Activated naive CD8-positive, alpha-beta T cell treated with anti-CD3 and anti-CD28 coated beads, Interleukin-2, amount 50 U/mL, for 16 hours (primary cell): ENCODE measurements at places on chromosomes 4 and X.

DNA sequence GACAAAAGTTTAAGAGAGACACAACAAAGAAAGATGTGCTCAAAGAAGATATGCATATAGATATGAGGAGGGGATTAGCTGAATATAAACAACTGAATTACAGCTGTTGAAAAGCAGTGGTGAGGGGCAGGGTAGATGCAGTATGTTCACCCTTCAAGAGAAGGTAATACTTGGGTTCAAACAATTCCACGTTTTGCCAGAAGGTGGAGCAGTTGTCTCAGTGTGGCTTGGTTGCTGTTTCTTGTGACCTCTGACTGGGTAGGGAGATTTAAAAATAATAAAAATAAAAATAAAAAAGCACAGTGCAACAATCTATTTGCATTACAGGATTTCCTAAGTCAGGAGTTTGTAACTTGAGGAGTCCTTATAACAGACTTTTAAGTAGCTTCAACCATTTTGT is 23.3 kb downstream of the PHOX2B start:
- DNase-seq = no peak

GRCh38 chr4:8558080-8558960 is 21.9 kb upstream of the GPR78 start:
- DNase-seq = no peak

- DNase-seq = no peak
Observed at GRCh38 chrX:39112143-39112542, 310.9 kb downstream of the MID1IP1 start.

DNA sequence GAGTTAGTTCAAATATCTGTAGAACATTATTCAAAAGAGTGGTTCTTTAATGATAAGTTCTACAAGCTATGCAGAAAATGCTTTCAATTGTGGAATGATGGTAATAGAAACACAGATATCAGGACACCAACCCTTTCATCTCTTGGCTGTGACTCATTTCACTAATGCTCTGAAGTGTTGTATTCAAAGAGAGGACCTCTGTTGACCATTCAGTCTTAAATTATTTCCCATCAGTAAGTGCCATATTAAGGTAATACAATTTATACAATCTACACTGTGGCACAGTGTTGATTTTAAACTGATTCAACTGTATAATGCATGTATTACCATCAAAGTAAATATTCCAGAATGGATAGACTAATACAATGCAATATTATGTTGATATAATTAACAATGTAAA is 289.0 kb upstream of the ADGRL3 start:
- no peak for DNase-seq

DNA sequence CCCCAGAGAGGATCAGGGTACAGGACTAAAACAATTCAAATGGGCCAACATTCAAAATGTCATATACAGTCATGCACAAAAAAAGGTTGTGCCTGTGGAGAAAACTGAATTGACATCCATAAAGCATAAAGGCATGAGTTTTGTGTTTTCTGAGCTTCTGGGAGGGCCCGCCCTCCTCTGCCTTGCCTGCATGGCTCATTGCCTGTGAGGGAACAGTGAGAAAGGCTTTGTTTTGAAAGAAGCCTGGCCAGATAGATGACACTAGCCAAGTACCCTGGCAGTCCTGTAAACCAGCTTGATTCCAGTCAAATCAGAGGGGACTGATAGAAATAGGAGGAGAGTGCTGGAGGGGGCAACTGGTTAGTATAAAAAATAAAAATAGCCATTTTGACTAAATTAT is 194.3 kb downstream of the KIT start:
- DNase-seq = no peak

DNA sequence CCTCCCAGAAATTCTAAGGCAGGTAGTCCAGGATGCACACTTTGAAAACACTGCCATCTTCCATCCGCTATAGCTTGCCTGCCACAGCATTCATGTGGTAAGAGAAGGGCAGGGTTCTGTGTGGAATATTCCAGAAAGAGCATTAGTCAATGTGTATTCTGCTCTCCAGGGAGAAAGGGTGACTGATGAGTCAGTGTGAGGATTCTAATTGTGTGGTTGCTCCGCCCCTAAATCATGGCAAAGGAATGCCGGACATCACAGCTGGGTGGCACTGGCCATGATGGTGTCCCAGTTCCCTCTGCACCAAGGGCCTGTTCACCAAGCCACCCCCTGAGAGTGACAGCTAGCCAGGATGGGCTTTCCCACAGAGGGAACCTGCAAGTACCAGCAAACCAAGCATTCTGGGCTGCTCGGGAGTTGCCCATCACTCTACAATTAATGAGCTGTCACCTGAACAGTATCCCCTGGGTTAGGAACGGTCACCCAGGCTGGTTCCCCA is 9.5 kb downstream of the IDS start:
- no peak for DNase-seq
